ENCODE measurements at places on chromosomes 16 and 17.
A peak's percentile ranks its signal among the peaks of the same experiment; 100 is the strongest.

DNA sequence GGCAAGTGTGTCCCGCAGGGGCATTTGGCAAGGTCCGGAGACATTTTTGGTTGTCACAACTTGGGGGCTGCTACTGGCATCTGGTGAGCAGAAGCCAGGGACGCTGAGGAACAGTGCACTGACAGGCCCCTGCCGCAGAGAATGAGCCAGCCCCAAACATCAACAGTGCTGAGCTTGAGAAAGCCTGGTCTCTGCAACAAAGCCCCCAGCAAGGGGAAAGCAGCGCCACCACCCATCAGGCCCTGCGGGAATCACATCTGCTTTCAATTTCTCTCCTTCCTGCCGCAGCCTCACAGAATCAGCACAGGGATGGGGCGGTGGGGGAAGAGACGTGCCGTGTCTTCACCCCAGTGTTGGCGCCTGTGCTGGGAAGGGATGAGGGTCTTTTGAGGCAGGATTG lies 14.8 kb upstream of the PRPSAP1 start:
- no peak for DNase-seq

- no peak for DNase-seq
These were observed 20.1 kb downstream of the MYBBP1A start for GRCh38 chr17:4534928-4535666.

- DNase-seq: no peak
These were observed 172.4 kb downstream of the ABCA8 start for GRCh38 chr17:68782789-68783188.

DNA sequence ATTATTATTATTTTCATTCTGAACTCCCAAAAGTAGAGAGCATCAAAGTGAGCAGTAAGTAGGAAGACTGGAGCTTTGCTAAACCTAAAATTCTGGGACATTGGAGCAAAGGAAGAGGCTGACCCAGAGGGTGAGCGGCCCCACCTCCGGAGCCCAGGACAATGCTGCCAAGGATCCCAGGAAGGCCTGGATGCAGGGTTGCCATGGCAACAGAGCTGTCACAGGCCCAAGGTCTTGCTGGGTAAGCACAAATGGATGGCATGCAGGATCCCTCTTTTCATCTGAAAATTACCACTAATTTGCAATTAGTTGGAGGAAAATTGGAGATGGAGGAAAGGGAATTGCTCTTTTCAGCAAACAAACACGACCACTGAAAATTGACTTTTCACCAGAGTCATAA lies 457.9 kb upstream of the CDH5 start:
- peak; percentile 35 for DNase-seq

GRCh38 chr17:34816848-34817247 lies 144.4 kb downstream of the CCT6B start:
- peak; percentile 40 for DNase-seq

- DNase-seq: no peak
These were observed 31.1 kb upstream of the JPH3 start for GRCh38 chr16:87570938-87571867.

DNA sequence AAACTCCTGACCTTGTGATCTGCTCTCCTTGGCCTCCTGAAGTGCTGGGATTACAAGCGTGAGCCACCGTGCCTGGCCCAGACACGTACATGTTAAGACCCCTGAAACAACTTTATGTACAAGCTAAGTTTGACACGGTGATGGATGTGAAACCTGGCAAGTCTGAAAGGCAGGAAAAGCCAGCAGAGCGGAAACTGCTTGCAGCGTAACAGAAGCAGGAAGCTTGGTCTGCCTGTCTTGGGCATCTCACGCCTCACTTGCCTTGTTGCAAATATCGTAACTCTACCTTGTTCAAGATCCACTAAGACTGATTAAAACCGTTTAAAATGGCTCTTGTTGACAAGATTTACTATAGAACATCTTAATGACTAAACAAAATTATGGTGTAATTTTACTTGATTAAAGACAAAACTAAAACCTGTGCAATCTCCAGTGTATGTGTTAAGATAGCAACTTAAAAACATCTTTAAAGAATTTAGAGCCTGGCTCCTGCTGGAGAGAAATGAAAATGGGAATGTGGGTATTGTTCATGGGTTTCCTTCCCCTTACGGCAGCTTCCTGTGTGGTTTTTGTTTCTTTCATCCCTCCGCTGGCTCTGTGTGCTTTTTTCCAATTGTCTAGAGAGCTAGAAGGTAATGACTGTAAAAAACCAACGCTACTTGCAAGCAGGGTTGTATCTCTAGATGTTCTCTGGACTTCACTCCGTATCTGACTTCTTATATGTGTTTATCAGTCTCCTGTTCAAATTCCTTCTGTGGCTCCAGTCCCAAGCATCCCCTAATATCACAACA lies 477.6 kb downstream of the XYLT1 start:
- no peak for DNase-seq

GRCh38 chr16:50644729-50645128 lies 36.4 kb downstream of the SNX20 start:
- DNase-seq: no peak

GRCh38 chr16:4133897-4134372 lies 17.7 kb upstream of the ADCY9 start:
- no peak for DNase-seq

DNA sequence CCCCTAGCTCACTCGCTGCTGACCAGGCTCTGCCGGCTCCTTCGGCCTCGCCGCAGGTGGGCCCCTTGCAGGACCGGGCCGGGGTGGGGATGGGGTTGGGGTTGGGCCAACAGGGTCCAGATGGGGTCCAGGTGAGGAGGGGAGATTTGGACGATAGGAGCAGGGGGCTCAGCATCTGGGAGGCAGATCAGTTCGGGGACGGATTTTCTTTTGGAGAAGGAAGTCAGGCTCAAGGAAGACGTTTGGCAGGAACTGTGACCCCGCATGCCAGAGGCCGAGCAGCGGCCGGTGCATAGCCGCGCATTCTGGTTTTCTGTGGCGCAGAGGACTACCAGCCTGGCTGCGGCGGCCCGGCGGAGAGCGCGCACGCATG lies 845 bp upstream of the ALDOA start:
- no peak for DNase-seq

- peak; percentile 43 for DNase-seq
These were observed 45.8 kb upstream of the PVALEF start for GRCh38 chr17:81119223-81120148.

- no peak for DNase-seq
These were observed 41.5 kb downstream of the TK2 start for GRCh38 chr16:66508248-66508913.

DNA sequence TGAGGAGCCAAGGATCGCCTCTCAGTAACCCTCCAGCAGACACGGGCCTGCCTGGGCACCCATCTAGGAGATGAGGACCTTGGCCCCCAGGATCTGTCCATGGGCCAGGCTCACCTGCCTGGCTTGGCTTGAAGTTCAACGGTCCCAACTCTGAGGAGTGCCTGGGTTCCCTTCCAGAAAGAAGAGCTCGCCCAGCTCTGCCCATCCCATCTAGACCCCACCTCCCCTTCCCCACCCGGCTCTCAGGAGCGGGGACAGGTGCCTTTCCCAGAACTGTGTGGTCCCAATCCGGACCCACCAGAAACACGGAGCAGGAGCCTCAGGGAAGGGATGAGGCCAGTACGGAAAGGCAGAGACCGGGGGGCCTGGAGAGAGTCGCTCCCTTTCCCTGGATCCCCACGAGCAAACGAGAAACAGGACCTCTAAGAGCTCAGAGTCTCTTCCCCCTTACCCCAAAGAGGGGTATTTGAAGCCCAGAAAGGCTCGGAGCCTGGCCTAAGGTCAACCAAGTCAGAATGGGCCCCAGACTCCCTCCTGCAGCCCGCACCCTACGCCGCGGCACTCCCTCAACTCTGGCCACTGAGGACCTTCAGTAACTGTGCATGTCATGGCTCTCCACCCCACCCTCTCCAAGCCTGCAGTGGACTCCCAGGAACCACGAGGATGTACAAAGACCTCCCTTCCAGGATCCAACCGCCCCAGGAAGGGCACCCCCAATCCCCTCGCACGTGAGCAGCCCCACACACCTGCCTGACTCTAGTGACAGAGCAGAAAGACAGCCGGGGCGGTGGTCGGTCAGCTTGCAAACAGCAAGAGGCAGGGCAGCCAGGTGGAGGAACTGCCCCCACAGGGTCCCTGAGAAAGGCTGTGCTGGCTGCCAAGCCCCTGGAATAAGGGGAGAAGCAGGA lies 5.4 kb downstream of the CLUH start:
- no peak for DNase-seq

- DNase-seq: no peak
These were observed 247.8 kb downstream of the XYLT1 start for GRCh38 chr16:17222871-17223401.

- no peak for DNase-seq
These were observed 50.3 kb downstream of the GNAO1 start for GRCh38 chr16:56241596-56241995.

DNA sequence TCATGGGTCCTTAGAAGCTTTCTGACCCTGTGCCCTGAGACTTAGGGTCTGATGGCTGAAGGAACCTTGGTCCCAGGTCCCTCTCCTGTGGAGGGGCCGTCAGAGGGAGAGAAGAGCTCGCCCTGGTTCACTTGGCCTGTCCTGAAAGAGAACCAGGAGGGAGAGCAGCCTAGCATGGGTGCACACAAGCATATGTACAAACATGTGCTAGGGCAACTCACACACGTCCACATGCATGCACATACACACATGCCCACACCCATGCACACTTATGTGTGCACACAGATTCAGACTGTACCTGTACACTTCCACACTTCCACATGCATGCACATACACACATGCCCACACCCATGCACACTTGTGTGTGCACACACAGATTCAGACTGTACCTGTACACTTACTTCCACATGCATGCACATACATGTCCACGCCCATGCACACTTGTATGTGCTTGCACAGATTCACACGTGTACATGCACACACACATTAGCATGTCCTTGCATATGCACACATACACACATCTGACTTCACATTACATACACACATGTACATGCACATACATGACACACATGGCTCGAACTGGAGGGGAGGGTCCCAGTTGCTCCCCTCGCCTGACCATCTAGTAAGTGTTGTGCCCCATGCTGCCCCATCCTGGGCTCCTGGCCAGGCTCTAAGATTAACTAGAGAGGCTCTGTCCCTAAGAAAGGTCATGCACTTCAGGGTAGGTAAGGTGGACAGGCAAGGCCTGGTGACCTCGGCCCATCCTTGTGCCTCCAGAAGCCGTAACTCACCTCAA lies 122.0 kb downstream of the METRNL start:
- no peak for DNase-seq
